Stimulated activated CD8-positive, alpha-beta memory T cell treated with anti-CD3 and anti-CD28 coated beads, Interleukin-7, amount 100 ng/mL, for 1 hour (primary cell): ENCODE measurements at places on chromosomes 1 and 21.

DNA sequence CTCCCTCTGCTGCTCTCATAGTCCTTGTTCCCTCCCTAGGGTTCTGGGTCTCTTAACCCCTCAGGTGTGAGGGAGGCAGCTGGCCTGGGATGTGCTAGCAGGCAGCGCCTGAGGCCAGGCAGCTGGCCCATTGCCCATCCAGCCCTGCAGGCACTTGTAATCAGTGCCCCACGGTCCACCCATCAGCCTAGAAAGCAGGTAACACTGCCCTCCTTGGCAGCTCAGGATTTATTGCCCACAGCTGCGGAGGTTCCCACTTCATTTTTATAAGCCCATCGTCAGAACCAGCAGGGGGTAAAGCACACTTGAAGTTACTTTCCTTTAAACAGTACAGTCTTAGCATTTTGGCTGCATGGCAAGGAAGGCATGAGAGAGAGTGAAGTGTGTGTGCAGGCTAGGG lies 70.6 kb downstream of the TMEM53 start:
- no peak for DNase-seq

- DNase-seq = no peak
Observed at GRCh38 chr1:95071539-95071938, 1.2 kb downstream of the ALG14 start.

- peak; percentile 40 for DNase-seq
Observed at GRCh38 chr1:159924025-159924790, 1.1 kb downstream of the TAGLN2 start.

- DNase-seq = no peak
Observed at GRCh38 chr1:243529512-243529911, 273.7 kb downstream of the SDCCAG8 start.

DNA sequence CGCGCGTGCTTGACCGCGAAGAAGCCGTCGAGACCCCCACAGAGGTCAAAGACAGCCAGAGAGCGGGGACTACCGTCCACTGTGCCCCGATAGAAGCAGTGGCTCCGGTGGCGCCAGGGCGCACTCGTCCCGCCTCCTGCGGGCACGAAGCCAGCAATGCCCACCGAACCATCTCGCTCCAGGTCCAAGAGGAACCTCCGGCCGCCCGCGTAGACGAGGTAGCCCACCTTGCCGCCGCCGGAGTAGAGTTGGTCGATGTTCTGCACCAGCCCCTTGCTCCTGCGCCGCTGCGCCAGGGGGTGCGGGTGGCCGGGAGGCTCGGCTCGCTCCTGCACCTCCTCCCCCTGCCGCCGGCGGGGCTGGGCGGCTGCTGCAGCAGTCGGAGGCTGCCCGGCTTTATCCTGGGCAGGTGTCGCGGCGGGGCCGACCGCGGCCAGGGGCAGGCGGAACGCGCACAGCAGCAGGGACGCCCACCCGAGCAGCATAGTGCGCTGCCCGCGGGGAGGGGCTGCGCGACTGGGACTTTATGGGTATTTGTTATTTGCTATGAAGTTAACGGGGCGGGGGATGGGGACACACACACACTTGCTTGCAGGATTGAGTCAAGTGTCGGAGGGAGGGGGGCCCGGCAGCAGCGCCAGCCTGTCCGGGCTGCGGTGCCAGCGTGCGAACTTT lies 844 bp downstream of the ADAMTS5 start:
- DNase-seq = no peak
